Mesendoderm (in vitro differentiated cells): ENCODE measurements at places on chromosomes 6 and 20.

DNA sequence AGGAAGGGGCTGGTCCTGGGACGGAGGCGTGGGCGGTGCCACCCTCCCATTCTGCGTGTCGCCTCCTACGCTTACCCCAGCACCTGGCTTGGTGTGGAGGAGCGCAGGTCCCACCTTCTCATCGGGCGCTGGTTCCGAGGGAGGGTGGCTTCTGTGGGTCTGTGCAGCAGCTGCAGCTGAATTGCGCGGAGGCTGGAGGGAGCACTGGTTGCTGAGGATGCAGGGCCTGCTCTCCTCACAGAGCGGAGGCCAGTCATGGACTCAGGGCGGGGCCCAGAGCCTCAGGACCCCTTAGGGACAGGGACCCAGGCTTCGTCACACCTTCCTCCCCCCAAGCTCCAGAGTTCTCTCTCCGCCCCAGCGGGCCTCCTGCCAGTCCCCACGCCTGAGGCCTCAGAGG is 127.8 kb upstream of the MAP3K4 start:
- DNase-seq, result no peak

- DNase-seq, result peak; percentile 35
Observed at GRCh38 chr6:114096561-114097172, 125.7 kb upstream of the HDAC2 start.

- DNase-seq, result no peak
Observed at GRCh38 chr6:20340068-20340848, 61.4 kb upstream of the E2F3 start.

DNA sequence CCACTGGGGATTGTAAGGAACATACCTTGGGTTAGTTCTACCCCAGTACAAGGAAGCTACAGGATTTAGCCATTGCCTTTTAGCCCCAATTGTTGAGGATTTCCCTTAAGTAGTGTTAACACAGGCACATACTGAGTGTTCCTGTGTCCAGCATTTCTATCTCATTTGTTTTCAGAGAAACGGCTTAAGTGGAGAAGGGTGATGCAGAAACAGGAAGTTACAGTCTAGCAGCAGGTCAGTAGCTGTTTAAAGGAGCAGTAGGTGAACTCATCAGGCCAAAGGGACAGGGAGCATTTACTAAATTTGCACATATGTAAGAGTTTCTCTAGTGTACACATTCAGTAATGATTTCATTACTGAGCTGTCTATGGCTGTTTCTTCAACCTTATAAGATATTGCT is 644.2 kb upstream of the GJE1 start:
- no peak for DNase-seq

DNA sequence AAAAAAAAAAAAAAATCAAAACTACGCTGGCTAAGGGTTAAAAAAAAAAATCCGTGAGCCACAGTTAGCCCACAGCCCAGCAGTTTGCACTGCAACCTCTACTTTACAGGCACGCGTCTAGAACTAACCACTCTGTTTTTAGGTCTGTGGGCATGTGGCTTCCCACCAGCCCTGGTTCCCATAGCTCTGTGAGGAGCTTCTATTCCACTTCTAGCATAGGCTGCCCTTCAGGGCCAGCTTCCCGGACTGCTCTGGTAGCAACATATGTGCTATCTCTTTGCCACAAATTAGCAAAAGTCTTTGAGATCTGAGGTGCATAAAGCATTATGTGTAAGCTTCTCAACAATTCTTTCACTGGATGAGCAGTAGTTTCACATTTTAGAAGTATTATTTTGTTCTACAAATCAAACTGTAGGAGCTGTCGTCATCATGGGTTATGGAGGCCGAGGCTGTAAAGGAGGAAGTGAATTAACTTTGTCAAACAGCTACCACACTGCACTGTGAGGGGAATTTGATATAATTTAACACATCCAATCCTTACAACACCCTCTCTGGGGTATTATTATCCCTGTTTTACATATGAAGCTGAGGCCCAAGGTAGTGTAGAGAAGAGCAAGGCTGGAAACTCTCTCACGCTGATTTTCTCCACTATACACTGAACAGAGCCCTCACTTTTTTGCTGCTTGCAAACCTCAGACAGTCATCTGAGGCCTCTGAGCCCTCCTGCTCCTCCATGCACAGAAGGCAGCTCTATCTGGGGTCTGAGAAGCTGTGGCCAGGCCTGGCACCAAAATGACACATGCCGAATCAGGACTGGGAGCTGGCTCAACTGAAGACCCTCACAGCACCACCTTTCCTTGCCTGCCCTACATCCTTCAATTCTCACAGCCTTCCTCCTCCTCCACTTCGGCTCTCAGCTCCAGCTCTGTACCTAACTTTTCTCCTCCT is 35.4 kb downstream of the MAN1A1 start:
- DNase-seq, result no peak

DNA sequence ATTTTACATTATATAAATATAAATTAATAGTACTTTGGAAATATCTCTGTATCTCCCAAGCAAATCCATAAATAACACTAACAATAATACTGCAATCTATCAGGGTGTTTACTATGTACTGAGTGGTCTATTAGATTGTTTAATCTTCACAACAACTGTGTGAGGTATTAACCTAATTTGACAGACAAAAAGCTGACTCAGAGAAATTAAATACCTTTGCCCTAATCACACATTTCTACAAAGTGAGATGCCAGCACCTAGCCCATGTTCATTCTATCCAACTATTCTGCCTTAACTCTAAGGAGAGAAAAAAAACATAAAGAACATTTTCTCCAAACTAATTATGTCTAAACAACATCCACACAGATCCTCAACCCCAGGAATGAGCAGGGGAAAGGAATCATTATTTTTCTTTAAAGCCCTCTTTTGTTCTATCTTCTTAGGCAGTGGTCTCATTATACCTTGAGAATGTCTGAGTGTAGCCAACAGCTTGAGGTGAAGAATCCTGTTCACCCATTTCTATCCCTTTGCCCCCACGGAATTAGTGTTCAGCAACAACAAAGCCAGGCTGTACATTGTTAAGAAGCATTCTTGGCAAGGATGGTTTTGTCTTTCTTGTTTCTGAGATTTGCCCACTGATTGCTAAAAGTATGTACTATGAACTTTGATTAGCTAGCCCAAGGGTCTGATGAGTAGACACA is 42.7 kb downstream of the PRL start:
- DNase-seq, result no peak

DNA sequence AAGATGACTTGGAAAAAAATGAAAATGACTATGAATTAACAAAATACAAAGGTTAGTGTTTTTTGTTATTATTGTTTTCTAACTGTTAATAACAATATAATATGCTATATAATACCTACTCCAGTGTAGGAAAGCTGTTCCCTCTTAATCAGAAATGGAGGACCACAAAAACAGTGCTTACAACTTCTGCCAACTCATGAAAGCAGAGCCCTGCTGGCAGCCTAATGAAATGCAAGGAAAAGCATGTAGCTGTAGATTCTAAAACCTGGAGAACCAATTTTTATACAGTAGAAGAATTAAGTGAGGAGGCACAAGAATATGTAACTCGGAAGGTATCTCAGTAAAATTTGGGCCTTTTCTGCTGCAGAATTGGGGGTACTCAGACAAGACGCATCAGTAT is 29.4 kb downstream of the PHIP start:
- peak; percentile 71 for DNase-seq

DNA sequence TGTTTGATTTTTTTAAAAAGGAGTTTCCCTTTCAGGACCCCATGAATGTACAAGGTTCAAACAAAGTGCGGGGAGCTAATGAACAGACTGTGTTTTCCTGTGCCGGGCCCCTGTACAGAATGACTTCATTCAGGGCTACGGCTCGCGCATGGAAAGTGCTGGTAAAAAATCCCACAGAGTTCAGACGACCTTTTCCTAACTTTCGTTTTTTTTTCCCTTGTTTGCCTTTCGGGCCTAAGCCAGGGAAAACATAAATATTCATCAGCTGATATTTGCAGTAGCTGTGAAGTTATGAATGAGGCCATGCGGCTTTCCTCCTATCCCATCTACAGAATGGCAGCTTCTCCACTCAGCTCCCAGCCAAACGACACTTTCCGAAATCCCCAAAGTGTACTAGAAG is 74.0 kb downstream of the HAO1 start:
- DNase-seq, result no peak

DNA sequence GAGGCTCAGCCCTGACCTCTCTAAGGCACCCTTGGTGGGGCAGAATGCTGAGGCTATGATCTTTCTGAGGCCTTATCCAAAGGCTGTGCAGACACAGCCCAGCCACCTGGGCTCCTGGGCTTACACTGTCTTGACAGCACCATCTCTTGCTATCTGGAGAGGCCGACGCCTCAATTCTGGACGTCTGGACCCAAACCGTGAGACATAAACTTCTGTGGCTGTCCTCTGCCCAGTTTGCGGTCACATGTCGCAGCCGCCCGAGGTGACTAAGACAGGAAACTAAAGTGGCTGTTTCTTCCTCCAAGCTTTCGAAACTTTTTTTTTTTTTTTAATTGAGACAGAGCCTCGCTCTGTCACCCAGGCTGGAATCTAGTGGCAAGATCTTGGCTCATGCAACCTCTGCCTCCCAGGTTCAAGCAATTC is 49.3 kb downstream of the PRR18 start:
- no peak for DNase-seq

DNA sequence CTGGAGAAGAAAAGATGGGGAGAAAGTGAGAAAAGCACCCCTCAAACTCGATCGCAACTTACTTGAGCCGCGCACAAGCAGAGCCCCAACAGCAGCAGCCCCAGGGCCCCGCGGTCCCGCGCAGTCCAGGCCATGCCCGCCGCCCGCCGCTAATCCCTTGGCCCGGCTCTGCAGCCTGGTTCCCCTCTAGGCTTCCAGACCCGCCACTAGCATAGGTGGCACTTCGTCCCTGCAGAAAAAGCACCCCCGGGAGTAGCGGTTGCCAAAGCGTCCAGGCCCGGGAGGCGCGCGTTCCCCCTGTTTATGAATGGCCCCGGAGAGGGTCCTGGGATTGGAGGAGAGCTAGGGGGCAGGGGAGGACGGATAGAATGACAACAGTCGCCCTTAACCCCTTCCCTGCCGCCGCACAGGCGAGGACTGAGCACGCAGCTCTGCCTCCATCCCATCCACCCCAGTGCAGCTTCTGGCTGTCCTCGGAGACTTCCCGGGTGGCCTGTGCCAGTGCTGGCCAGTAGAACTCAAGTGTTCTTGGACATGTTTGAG is 19.9 kb downstream of the COL9A1 start:
- peak; percentile 77 for DNase-seq

DNA sequence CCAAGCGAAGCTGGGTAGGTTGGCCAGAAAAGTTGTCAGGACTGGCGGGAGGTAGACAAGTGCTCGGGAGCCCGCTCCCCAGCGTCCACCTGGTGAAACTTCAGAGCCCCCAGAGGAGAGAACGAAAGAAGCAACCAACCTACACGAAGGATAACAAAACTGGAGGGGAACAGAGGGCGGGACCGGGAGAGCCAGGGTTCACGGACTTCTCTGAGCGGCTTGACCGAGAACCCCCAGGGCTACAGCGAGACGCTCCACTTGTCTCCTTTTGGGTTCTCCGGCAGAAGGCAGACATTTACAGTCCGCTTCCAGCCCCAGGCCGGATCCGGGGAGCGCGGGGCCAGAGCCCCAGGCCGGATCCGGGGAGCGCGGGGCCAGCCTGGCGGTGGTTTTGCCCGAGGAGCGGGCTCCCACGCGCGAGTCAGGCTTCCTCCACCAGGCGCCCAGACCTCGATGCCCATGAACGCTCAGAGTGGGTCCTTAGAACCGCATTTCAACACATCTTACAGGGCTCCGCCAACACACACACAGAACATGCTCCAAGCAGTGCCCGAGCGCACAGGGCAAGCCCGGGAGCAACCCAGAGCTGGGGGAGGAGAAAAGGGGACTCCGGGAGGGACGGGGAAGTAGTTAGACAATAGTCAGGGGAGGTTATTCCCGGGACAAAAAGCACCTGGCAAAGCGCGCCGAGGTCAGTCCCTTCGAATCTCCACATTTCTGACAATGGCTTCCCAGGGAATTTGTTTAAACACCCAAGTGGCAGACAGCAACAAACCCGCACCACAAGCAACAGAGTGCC is 1.1 kb downstream of the PTPRK start:
- DNase-seq, result peak; percentile 91

GRCh38 chr20:62027116-62027515 is 38.6 kb downstream of the TAF4 start:
- DNase-seq, result no peak

DNA sequence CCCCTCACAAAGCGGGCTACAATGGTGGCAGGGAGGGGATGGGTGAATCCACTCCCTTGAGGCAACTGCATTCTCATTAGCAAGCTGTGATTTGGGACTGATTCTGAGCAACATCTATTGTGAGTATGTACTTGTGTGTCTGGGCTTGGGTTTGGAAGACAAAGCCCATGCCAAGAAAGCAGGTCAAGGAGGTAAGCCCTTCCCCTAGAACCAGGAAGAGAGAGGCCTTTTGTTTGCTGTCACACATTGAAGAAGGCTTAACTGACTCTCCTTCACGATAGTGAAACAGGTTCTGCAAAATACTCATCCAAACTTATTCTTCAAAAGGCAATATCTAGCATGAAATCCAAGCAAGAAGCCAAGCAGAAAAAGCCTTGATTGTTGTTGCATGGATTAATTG is 403.1 kb upstream of the ID4 start:
- DNase-seq, result no peak

DNA sequence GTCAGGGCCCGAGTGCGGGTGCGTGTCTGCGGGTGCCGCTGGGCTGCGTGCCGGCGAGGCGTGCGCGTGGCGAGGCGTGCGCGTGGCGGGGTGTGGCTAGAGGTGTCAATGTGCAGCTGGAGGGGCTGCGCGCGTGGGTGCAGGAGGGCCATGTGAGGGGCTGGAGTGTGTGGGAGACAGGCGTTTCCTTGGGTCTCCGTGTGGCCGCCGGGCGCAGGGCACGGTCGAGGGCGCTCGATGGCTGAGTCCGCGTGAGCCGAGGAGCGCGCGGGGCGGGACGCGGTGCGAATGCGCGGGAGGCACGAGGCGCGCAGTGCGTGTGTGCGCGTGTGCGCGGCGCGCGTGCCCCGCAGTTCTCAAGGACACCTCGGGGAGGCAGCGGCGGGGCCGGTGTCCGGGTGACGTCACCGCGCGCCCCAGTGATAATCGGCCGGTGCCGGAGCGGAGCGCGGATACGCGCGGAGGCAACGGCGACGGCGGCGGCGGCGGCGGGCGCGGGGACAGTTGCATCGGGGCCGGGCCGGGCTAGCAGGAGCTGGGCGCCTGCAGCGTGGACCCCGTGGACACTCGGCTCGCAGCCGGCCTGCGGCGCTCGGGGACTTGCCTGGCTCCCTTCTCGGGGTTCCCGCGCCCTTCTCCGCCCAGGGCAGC is 38.7 kb downstream of the YTHDF1 start:
- DNase-seq, result peak; percentile 28

DNA sequence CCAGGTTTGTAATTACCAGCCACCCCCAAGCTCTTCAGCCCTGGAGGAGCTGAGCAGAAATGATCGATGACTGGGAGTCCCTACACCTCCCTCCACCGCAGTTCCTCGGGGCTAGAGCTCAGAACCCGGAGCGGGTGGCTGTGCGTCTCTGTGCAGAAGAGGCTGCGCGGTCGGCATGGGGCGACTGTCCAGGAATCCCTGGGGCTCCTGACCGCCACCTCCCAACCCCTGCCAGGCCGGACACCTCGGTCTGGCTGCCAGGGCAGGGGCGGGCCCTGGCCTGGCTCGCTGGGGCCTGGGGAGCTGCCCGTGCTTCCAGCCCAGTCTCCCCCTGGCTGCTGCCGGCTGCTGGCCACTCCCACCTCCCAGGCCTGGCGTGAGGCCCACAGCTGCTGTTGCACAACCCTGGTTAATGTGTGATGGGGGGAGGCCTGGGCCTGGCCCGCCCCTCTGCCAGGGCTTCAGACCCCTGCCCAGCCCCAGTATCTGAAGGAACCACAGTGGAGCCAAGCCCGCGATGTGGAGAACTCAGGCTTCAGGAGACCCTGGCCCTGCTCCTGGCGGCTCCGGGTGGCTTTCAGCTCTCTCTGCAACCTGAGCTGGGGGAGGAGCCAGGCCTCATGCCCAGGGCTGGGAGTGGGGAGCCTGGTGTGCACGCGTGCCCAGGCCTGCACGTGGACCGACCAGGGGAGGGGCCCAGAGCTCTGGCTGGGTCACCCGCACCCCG is 1.2 kb downstream of the SLC2A4RG start:
- peak; percentile 88 for DNase-seq
